ENCODE measurements at places on chromosomes 2 and 18.

- DNase-seq = peak; percentile 42
Measured at GRCh38 chr2:167509586-167509985, 621.3 kb downstream of the XIRP2 start.

GRCh38 chr2:173231042-173231441 is 123.6 kb upstream of the CDCA7 start:
- no peak for DNase-seq

DNA sequence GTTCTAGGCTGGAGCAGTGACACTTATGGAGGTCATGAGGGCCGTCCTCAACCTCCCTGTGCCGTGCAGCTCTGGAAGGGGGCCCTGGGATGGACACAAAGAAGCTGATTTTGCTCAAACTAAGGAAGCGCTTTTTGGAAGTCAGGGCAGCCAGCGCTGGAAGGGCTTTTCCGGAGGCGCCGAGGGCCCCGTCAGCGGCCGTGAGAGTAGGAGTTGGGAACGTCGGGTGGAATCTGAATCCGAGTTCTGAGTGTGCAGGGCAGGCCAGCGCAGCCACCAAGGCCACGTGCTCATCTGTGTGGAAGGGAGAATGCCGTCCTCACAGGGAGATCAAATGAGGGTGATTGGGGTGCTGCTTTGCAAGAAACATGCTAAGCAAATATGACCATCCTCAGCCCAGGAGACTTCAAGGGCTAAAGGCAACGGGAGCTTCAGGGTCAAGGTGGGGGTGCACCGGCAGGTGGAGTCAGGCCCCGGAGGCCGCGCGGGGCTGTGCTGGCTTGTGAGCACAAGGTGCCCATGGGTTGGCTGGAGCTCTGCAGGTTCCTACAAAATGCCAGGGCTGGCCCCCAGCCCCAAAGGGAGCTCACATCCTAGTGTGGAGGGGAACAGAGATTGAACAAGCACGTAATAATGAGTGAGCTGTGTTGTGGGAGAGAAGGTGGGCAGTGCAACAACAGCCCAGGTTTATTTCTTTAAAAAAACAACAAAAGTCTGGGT is 70.4 kb upstream of the HPCAL1 start:
- no peak for DNase-seq

DNA sequence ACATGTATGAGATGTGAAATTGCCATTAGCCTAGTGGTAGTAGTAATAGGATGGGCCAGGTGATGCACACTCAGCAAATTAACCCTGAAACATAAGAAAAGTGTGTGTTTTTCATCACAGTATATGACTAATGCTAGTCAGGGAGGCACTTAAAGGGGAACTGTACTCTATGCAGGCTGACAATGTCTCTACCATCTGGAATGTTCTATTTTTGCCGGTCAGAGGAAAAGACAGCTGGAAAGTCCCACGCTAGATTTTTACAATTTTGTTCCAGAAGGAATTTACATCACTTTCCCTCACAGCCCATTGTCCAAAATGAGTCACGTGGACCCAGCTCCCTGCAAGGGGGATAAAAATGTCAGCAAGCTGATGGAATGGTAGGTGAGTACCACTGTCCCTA is 746.3 kb upstream of the CHAC2 start:
- peak; percentile 48 for DNase-seq

DNA sequence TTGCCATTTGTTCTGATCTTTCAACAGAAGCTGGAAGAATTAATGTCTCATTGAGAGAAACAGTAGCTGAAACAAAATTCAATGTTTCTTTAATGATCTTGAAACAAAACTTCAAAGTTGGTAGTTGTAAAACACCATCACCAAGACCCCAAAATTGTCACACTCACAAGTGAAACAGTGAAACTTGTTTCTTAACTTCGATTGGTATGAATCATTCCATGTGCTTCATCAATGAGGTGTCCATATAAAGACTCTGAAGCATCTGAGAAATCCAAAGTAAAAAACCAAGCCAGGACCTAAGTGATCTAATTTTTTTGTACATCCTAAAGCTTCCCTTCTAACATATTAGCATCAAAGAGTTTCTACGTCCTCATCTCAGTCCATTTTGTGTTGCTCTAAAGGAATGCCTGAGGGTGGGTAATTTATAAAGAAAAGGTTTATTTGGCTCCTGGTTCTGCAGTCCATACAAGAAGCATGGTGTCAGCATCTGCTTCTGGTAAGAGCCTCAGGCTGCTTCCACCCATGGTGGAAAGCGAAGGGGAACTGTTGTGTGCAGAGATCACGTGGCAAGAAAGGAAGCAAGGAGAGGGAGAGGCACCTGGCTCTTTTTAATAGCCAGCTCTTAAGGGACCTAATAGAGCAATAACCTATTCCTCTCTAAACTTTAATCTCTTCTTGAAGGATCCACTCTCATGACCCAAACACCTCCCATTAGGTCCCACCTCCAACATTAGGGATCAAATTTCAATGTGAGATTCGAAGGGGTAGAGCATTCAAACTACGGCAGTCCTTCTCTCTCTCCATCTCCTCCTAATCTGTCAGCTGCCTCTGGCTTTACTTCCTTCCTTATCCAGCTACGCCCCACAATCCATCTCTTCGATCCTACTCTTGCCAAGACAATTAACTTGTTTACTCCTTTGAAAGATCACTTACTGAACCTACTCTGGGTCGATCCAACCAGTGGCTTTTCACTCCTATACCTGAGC is 20.7 kb upstream of the TLK1 start:
- no peak for DNase-seq

- DNase-seq = no peak
Measured at GRCh38 chr18:32878436-32878835, 105.6 kb upstream of the KLHL14 start.

DNA sequence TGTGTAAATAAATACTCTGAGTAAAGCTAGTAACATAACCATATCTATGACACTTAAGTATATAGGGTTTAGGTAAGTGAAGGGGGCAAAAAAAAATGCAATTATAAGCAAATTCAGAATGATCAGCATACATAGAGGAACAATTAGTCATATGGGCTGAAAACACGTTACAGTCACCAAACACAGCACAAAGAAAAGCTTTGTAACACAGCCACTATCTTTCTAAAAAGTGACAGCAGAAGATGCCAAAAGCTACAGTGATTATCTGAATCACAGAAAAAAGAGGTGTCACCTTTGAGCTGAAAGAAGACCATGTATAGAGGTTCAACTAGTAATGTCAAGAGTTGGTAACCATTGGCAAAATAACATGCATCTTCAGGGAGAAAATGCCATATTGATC is 115.5 kb downstream of the ERBB4 start:
- no peak for DNase-seq

DNA sequence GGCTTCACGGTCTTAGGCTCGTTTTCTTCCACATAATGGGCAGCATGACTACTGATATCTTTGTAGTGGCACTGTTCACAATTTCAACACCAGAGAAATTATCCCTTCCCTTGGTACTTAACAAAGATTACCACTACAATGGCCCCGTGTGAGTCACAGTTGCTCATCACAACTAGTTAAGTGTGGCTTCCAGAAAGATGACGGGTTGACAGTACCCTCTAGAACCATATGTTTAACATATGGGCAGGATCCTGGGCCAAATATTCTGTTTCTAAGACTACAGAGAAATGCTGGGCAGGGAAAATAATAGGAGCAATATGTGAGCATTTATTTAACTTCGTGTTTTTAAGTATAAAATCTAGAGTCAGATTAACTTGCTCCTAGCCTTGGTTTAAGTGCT is 780.1 kb upstream of the LINC00305 start:
- DNase-seq = no peak

- DNase-seq = peak; percentile 28
Measured at GRCh38 chr2:9076210-9076609, 72.7 kb upstream of the MBOAT2 start.
